Kidney (tissue), 22 donors: ENCODE measurements at places on chromosomes 16 and 17. TPM values are rescaled to one million over a fixed set of nuclear protein-coding genes. Genes with fewer than 3 reads are reported as not detected.

DNA sequence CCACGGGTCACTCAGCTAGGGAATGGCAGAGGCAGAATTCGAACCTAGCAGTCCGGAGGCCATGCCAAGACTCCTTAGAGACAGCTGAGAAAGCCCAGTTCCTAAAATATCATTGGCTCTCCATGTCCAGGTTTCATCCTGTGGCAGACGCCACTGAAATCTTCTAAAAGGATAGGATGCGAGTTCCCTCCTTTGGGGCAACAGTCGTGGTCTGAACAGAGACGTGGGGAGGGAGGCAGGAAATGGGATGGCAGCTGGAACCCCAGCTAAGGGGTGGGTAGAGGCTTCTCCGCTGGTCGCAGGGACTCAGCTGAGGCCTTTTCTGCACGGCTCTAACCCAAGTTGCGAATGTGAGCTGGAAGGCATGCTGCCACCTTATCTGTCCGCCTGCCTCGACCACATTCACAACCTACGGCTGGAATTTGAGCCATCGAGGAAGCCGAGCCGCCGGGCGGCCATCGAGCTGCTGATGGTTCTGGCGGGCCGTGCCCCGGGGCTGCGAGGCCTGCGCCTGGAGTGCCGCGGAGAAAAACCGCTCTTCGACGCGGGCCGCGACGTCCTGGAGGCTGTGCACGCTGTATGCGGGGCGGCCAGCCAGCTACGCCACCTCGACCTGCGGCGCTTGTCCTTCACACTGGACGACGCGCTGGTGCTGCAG is 1.9 kb upstream of the HSF4 start:
- DNase-seq = no peak

GRCh38 chr17:49748791-49749190 is 15.1 kb downstream of the FAM117A start:
- DNase-seq = no peak

DNA sequence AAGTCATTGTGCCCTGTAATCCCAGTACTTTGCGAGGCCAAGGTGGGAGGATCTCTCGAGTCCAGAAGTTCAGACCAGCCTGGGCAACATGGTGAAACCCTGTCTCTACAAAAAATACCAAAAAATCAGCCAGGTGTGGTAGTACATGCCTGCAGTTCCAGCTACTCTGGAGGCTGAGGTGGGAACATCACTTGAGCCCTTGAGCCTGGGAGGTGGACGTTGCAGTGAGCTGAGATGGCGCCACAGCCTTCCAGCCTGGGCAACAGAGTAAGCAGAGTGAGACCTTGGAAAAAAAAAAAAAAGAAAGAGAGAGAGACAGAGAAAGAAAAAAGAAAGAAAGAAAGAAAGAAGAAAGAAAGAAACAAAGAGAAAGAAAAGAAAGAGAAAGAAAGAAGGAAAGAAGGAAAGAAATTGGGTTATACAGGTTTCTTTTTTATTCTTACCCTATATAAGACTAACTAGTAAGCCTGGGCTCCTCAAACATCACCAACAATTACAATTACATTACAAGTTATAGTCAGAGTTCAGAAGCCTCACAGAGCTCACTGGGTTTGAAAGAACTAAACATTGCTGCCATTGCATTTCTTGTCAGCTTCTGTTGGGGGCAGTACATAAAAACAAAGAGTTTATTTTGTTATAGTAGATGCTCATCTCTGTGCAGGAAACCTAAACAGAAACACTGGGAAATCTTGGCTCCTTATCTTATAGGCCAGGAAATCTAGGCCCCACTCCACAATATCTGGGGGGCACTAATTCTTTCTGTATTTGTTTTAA is 6.7 kb upstream of the ABCA9 start:
- no peak for DNase-seq

GRCh38 chr16:89017543-89018281 is 40.7 kb upstream of the CBFA2T3 start:
- DNase-seq = no peak

The HBA1 gene
- 41.1 TPM for total RNA-seq

The RNU2-1 gene
- total RNA-seq = 9,871 TPM

The HOXB2 gene
- total RNA-seq = 61.9 TPM
